Stimulated activated CD4-positive, alpha-beta T cell treated with anti-CD3 and anti-CD28 coated beads, TNF-alpha, amount 100 ng/mL, for 48 hours (primary cell): ENCODE measurements at places on chromosomes 5 and 9.

DNA sequence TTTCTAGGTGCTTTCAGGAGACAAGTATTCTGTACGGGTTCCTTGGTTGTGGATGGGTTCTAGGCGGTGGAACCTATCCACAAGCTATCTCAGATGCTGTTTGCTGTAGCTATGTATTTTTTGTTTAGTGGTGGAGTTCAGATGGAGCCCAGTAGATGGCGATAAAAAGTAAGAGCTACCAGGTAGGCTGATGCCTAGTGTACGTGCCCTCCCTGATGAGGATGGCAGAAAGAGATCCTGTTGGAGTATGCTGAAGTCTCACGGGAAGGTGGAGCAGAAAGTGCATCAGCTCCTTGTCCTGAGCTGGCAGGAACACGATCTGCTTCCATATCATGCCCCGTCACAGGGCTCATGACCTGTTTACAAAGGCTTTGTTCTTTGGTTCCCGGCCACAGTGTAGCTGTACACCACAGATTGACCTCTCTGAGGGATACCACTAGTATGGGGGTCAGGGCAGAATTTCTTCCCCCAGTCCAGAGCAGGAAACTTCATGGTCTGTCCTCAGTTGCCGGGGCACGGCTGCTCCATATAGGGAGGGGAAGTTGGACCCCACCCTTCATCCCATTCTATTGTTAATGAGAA, 12.6 kb upstream of the UGT3A2 start:
- no peak for DNase-seq

DNA sequence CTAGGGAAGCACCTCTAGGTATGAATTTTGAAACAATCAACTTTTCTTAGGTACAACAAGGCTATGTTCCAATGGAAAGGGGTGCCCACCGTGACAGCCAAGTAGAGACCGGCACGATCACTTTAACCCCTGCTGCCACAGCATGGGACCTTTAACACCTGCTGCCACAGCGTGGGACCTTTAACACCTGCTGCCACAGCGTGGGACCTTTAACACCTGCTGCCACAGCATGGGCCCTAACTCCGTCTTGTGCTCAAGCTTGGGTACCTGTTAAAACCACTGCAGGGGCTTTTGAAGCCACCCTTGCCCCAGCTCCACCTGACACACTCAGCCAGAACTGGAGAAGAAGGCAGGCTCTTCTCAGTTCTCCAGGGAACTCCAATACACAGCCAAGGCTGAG, 18.2 kb upstream of the MXD3 start:
- DNase-seq, result no peak

- DNase-seq, result no peak
Measured at GRCh38 chr5:98130261-98131035, 643.0 kb upstream of the RGMB start.

DNA sequence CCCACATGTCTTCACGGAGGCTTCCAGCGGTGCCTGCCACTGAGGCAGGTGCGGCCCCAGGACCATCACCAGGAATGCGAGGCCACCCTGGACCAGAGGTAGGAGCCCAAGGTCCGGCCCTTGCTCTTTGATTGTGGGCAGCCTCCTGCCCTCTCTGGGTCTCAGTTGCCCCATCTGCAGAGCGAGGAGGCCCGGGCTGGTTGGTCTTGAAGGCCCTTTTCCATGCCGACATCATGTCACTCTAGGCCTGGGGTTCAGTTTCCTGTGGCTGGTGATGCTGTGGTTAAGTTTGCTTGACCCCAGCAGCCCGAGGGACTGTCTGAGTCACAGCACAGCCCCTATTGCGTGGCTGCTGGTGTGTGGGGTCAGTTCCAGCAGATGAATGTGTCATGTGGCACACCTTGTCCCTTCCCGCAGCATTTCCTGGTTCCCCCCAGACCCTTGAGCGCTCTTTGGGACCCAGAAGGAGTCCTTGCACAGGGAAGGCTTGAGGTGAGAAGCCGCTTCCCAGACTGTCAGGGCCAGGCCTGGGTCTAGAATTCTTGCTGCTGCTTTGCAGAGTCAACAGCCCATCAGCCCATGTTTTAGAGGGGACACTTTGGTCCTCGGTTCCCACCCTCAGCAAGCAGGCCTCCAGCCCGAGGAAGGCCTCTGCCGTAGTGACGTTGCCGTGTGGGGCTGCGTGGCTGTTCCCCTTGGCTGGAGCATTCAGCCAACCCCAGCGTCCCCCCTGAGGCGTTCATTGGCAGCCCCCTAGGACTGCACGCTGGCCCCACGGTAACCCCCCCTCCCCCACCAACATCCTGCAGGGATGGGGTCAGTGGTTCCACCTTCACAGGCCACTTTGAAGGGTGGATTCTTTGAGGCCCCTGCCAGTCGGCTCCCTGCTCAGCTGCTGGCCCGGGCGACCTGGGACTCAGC, 31.0 kb upstream of the HMCN2 start:
- no peak for DNase-seq

- peak; percentile 23 for DNase-seq
Measured at GRCh38 chr5:963673-964531, 44.7 kb upstream of the NKD2 start.

DNA sequence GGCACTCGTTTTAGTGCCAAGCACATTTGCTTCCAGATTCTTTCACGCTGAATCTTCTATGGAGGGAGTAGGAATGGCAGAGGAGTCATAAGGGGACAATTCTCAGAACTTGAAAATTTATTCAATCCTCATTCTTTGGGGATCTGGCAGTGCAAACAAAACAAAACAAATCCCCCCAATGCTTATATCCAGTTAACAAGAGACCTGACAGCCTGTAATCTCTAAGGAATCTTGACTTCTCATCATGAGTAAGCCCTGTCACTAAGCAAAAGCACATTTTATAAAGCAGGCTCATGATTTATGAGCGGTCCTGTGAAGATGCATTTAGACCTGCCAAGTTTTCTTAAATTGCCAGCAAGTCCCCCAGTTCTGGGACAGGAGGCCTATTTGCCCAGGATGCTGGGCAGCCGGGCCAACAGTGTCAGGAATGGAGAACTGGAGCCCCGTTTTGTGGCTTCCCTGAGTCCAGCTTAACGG, 513.9 kb downstream of the CTNND2 start:
- DNase-seq, result no peak

DNA sequence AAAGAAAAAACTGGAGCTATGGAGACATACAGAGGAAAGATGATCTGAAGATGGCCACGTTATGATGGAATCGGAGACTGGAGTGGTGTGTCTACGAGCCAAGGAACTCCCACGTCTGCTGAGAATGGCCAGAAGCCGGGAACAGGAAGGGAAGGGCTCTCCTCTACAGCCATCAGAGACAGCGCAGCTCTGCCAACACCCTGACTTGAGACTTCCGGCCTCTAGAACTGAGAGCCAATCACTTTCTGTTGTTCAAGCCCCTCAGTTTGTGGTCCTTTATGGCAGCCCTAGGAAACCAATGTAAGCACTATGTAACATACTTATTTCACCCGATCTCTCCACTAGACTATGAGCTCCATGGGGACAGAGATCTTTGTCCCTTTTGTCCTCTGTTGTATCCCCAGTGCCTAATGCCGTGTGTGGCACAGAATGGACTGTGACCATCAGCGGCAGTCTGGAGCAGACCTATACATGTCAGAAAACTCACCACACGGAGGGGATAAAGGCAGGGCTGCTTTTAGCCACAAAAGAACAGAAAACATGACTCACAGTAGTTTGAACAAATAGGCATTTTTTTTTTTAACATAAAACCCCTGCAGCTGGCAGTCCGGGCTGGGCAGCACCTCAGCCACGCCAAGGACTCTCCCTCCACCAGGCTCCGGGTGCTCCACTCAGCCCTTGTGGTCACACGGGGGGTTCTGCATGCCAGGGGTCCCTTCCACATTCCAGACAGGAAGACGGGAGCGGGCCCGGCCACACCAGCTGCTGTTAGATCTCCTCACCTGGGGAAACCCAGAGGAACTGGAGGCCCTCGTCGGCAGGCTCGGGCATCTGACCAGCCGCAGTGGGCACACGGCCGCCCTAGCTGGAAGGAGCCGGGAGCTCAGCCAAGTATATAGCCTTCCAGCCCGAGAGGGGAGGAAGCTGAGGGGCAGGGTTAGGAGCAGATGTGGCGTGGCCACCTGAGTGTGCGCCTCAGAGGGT, 16.1 kb upstream of the MXD3 start:
- no peak for DNase-seq

DNA sequence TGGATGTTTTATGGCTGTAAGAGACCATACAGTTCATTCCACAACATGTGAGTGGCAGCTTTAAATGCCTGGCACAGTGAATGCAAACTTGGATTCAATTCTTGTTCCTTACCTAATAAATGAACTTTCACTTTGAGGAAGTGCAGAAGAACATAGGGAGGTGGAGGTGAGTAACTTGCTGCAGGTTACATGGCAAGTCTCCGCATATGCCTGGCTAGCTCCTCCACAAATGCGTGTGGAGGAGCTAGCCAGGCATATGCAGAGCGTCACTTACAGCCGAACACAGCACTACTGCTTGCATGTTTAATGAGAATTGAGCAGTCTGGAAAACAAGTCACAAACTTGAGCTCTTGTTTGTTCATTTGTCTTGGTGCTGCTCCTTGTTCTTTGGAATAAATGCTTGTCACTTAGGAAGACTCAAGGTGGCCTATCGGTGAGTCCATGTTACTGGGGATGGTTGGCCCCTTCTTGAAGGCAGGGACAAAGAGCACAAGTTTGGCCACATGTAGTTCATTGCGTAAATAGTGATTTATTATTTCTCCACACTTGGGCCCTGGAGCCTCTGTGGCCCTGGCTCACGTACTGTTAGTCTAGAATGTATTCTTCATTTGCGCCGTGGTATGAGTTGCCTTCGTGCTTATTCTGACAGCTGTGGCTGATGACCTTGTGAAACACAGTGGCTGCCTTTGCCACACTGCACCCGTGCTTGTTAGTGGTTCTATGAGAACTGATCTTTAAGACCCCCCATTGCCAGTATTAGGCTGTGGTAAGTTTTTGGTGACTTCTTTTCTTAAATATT, 3.1 kb downstream of the ISOC1 start:
- DNase-seq, result no peak

GRCh38 chr5:19734776-19735175, 253.2 kb downstream of the CDH18 start:
- no peak for DNase-seq

DNA sequence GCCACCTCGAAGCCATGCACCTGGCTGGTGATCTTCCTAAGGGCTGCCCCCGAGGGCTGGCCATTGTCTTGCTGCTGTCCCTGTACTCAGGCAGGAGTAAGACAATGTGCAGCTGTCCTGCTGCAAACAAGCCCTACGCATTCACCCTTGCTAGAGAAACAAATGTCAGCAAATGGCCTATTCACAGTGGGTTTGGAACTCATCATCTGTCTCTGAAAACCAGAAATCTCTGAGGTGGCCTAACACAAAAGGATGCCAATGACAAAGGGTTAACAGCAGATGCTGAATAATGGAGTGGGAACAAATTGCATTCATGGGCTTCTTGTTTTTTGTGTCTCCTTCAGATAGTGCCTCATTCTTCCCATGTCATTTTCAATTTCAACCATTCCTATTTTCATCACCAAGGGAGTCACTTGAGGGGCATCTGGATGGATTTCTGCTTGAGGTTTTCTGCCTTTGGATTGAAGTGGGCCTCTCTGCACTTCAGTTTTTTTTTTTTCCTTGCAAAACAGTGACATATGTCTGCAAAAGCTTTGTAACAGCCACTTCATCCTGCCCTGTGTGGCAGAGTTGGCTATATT, 261.6 kb upstream of the VLDLR start:
- DNase-seq, result no peak

DNA sequence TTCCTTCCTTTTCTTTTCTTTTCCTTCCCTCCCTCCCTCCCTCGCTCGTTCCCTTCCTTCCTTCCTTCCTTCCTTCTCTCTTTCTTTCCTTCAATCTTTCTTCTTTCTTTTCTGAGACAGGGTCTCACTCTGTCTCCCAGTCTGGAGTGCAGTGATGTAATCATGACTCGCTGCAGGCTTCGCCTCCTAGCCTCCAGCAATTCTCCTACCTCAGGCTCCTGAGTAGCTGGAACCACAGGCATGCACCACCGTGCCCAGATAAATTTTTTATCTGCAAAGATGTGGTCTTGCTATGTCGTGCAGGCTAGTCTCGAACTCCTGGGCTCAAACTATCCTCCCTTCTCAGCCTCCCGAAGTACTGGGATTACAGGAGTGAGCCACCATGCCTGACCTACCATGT, 81.4 kb downstream of the SPATA31C2 start:
- DNase-seq, result no peak

DNA sequence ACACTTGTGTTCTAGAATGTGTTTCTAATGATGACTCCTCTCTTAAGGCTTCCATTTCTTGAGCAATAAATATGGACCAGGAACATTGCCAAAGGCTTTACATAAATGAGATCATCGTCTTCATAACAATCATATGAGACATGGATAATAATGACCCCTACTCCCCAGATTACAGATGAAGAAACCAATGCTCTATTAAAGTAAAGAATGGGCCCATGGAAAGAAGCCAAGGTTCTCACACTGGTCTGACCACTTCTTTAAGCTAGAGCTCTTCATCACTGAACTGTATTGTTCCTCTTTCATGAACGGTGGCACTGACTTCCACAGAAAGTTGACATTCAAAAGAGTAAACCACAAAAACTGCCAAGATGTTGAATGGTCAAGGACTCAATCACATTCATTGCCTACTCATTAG, 65.3 kb downstream of the MARCHF3 start:
- no peak for DNase-seq

DNA sequence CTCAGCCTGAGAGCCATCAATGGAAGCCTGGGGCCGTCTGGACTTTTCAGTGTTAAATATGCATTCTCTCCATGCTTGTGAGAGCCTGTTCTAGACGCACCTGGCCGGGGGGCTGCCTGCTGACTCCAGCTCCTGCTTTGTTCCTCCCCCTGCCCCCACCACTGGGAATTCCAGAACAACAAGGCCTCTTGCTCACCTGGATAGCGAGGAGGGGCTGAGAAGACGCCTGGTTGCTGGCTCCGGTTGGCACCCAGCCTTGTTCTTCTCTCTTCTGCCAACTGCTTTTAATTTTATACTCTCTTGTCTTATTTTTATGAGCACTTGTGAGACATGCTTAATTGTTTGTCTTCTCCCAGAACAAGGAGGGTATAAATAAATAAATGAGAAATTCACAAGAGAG, 15.0 kb upstream of the RAPGEF1 start:
- no peak for DNase-seq

DNA sequence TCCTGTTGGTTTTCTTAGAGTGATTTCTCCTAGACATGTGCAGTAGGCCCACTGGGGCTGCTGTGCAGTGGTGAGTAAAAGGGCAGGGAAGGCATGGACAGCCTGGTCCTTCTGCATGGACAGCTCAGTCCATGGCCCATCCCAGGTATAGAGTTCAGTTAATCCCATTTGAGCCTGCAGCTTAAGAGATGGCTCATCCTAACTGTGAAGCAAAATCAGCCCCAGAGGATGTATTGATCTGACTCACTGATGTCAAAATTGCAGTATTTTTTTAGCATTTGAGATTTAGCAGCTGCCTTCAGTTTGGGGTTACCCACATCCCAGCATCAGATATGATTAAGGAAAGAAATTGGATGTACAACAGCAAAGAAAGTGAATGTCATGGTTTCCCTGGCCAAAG, 93.4 kb downstream of the PDE6A start:
- no peak for DNase-seq
